Immature natural killer cell (primary cell): ENCODE measurements at places on chromosomes 1 and 21. TPM values are rescaled to one million over a fixed set of nuclear protein-coding genes. Genes with fewer than 3 reads are reported as not detected.
A peak's percentile ranks its signal among the peaks of the same experiment; 100 is the strongest.

DNA sequence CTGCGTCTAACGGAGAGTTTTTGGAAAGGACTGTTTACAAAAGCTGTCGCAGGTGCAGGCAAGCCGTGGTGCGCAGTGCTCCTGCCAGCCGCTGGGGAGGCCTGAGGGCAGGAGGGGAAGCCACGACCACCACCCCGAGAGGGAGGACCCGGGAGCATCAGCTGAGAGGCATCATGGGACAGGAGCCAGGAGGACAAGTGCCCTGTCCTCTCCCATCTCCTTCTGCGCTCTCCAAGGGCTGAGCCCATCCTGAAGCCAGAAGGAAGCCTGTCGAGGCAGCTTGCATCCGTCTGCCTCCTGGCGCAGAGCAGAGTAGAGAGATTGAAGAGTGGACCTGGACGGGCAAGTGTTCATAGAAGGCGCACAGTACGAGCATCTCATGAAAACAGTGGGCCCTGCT, 310.9 kb downstream of the KIF26B start:
- H3K4me3 ChIP-seq: no peak overlapping the region
- no peaks in the 10 kb centered on the region for H3K36me3 ChIP-seq
- no peak overlapping the region for H3K27ac ChIP-seq
- H3K4me1 ChIP-seq: no peaks in the 10 kb centered on the region
- no peak for DNase-seq

GRCh38 chr1:202200112-202200548, 6.5 kb downstream of the LGR6 start:
- no peaks in the 10 kb centered on the region for H3K4me1 ChIP-seq
- no peak overlapping the region for H3K4me3 ChIP-seq
- no peak for DNase-seq
- peaks cover 17% of the 10 kb centered on the region for H3K27me3 ChIP-seq
- peaks cover 2% of the 10 kb centered on the region for H3K36me3 ChIP-seq
- peak overlapping the region; percentile 91 for H3K27ac ChIP-seq

DNA sequence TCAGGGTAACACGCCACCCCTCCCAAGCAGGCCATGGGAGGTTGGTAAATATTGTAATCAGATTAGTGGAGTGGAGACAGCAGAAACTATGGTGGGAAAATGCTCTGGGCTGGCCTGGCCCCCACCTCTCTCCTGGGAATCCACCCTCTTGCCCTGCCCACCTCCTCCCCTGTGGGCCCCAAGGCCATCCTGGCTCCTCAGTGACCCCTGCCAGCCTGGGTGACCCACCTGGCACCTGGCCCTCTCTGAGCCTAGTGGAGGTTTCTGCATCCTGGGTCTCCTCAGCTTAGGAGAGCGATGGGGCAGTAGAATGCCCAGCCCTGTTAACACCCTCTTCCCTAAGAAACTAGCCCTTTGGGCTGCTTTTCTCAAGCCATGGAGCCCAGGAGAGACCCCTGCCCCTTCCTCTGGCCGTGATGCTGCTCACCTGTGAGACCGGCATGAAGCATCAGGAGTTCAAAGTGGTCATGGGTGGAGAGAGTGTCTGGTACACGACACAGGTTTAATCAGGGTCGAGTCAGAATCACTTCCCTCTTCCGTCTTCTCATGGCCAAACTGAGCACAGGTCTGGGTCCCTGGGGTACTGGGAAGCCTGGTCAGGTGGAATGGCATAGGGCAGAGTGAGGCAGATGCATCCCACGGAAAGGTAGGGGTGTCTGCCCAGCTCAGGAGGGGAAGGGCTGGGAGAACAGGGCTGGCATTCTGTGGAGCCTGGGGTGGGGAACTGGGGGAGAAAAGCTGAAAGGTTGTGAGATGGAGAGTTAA, 10.7 kb upstream of the DMBX1 start:
- no peaks in the 10 kb centered on the region for H3K36me3 ChIP-seq
- H3K27ac ChIP-seq: no peak overlapping the region
- H3K4me3 ChIP-seq: no peak overlapping the region
- DNase-seq: no peak

DNA sequence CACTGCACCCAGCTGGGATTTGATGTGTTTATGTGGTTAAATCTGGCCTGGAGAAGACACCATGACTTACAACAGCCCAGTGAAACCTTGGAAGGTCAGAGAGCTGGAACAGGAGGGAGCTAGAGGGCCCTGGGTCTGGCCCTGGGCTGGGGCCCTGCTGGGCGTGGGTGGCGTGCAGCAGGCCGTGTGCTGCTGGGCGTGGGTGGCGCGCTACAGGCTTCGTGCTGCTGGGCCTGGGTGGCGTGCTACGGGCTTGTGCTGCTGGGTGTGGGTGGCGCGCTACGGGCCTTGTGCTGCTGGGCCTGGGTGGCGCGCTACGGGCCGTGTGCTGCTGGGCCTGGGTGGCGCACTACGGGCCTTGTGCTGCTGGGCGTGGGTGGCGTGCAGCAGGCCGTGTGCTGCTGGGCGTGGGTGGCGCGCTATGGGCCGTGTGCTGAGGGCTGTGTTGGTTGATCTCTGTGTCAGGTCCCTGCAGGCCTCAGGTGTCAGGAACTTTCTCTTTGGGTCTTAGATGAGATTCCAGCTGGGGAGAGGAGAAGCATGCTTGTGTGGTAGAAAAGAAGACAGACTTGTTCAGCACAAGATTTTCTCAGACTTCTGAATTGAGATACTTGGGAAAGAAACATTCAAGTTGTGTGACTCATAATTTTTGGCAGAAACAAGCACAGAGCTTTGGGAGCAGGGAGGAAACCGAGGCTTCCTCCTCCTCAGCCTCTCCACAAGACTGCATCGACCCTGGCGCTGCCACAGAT, 66.0 kb downstream of the COL18A1 start:
- no peak for DNase-seq
- no peaks in the 10 kb centered on the region for H3K4me1 ChIP-seq
- no peak overlapping the region for H3K27ac ChIP-seq
- peaks cover 2% of the 10 kb centered on the region for H3K27me3 ChIP-seq

GRCh38 chr1:184407816-184408510, 21.1 kb downstream of the C1orf21 start:
- DNase-seq: no peak
- H3K27ac ChIP-seq: peak overlapping the region; percentile 60
- peaks cover 78% of the 10 kb centered on the region for H3K4me1 ChIP-seq
- no peaks in the 10 kb centered on the region for H3K36me3 ChIP-seq
- no peak overlapping the region for H3K4me3 ChIP-seq

DNA sequence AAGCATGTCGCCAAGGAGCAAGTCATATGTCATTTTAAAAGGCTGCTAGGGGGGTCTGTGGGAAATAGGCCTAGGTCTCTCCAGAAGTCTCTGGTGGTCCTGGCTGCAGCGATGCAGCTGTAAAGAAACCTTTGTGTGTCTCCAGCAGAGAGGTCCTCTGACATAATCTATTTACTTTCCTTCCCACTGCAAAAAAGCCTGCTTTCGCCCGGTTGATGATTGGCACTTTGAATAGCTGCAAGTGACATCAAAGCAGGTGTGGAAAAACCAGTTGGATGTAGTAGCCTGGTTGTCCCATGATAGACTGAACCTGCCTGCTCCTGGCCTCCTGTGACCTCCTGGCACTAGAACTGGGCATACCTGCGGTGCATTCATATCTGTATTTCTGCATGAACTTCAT, 13.8 kb downstream of the RASSF5 start:
- no peaks in the 10 kb centered on the region for H3K27me3 ChIP-seq
- H3K36me3 ChIP-seq: no peaks in the 10 kb centered on the region
- DNase-seq: no peak
- no peak overlapping the region for H3K27ac ChIP-seq
- H3K4me3 ChIP-seq: no peak overlapping the region
- no peaks in the 10 kb centered on the region for H3K4me1 ChIP-seq

HEYL gene
- polyA plus RNA-seq: not detected

- H3K36me3 ChIP-seq: no peaks in the 10 kb centered on the region
- no peak overlapping the region for H3K27ac ChIP-seq
- no peak overlapping the region for H3K4me3 ChIP-seq
Measured at GRCh38 chr1:79588719-79589118, 582.2 kb upstream of the ADGRL4 start.

GPA33 gene
- polyA plus RNA-seq: 6.7 TPM

NUDT4B gene
- 6.5 TPM for polyA plus RNA-seq

GRCh38 chr1:186194107-186194756, 180.8 kb downstream of the TPR start:
- no peak overlapping the region for H3K27ac ChIP-seq
- no peaks in the 10 kb centered on the region for H3K36me3 ChIP-seq
- peaks cover 2% of the 10 kb centered on the region for H3K27me3 ChIP-seq
- DNase-seq: no peak
- H3K4me3 ChIP-seq: no peak overlapping the region
- no peaks in the 10 kb centered on the region for H3K4me1 ChIP-seq

DNA sequence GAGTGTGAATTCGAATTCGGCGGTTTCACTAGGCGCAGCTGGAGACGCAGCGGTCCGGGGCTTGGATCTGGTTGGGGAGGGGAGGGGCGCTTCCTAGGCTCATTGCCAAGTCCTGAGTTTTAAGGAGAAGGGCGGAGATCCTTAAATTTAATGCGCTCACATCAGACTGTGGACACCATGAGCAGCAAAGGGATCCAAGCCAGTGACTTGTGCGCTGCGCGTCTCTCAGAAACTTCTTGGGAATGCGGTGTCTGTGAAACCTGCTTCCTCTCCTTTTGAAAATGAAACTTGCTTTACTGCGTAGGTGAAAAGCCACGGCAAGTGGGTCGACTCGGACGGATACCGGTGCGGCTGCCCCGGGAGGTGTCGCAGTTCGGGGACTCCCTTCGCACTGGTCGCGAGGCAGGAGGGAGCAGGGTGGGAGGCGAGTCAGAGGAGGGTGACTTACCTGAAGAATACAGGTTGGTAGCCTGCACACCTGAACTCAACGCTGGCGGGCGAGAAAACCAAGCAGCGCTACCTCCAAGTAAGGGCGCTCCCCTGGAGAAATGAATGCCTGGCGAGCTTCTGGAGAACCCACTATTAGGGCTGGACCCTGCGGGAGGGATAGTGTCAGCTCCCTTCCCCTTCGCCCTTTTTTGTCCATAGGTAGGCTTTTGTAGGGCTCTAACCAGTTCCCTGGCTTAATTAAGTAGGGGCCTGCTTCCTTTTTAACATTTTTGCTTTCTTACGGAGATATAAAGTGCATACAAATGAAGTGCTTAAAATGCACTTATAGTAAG, 992 bp downstream of the TENT5C start:
- H3K4me1 ChIP-seq: peaks cover 59% of the 10 kb centered on the region
- peak overlapping the region; percentile 99 for H3K27ac ChIP-seq
- peak; percentile 82 for DNase-seq
- peaks cover 32% of the 10 kb centered on the region for H3K27me3 ChIP-seq
- peak overlapping the region; percentile 98 for H3K4me3 ChIP-seq

OPRD1 gene
- not detected for polyA plus RNA-seq

DNA sequence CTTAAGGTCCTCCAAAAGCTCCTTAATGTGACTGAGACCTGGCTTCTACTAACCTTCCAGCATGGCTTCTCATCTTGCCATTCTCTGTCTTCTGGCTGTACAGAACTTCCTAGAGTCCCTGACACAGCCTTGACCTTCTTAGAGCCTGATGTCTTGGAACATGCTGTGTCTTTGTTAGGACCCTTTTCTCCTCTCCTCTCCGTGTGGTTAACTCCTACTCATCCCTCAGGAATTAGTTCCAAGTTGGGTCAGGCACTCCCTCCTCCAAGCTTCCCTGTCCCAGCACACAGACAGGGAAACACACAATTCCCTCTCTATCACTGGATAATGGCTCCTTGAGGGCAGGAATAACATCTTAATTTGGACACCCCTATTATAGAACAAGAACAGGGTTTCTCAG, 275.4 kb upstream of the USP24 start:
- no peaks in the 10 kb centered on the region for H3K36me3 ChIP-seq
- peaks cover 3% of the 10 kb centered on the region for H3K27me3 ChIP-seq
- no peaks in the 10 kb centered on the region for H3K4me1 ChIP-seq
- H3K27ac ChIP-seq: no peak overlapping the region

OR10J1 gene
- polyA plus RNA-seq: not detected

C4BPB gene
- polyA plus RNA-seq: not detected

SLC22A15 gene
- 0.38 TPM for polyA plus RNA-seq

- H3K36me3 ChIP-seq: peaks cover 7% of the 10 kb centered on the region
- peaks cover 3% of the 10 kb centered on the region for H3K4me1 ChIP-seq
- no peak overlapping the region for H3K4me3 ChIP-seq
- DNase-seq: no peak
Measured at GRCh38 chr1:159869607-159870006, 7.2 kb upstream of the VSIG8 start.

DNA sequence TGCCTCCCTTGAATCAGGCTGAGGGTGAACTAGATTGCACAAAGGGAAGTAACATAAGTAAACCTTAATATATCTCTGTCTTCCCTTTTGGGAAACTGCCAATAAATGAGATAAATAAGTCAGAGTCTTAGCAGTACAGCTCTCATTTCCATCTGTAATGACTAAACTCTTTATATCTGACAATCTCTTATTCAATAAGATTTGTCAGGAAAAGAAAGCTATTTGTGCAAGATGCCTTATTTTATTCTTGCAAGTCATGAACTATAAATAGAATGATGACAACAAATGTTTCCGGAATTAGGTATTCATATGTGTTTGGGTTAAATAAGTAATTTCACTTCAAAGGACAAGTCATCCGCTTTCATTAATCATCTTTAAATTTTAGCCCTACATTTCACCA, 229.2 kb downstream of the PTGER3 start:
- no peak for DNase-seq
- H3K4me3 ChIP-seq: no peak overlapping the region
- no peaks in the 10 kb centered on the region for H3K4me1 ChIP-seq
- H3K27me3 ChIP-seq: peaks cover 1% of the 10 kb centered on the region

ADAMTS5 gene
- not detected for polyA plus RNA-seq

GRCh38 chr1:240107058-240107684, 15.5 kb downstream of the FMN2 start:
- H3K27ac ChIP-seq: no peak overlapping the region
- H3K4me3 ChIP-seq: no peak overlapping the region
- DNase-seq: no peak
- H3K27me3 ChIP-seq: peaks cover 5% of the 10 kb centered on the region
- no peaks in the 10 kb centered on the region for H3K4me1 ChIP-seq

- no peaks in the 10 kb centered on the region for H3K36me3 ChIP-seq
- DNase-seq: no peak
- H3K4me3 ChIP-seq: no peak overlapping the region
- H3K27ac ChIP-seq: no peak overlapping the region
Measured at GRCh38 chr1:111731956-111732355, 7.2 kb downstream of the INKA2 start.

GRCh38 chr1:29706936-29707335, 470.6 kb downstream of the PTPRU start:
- H3K4me1 ChIP-seq: no peaks in the 10 kb centered on the region
- H3K27me3 ChIP-seq: peaks cover 3% of the 10 kb centered on the region
- no peaks in the 10 kb centered on the region for H3K36me3 ChIP-seq
- no peak for DNase-seq

DNA sequence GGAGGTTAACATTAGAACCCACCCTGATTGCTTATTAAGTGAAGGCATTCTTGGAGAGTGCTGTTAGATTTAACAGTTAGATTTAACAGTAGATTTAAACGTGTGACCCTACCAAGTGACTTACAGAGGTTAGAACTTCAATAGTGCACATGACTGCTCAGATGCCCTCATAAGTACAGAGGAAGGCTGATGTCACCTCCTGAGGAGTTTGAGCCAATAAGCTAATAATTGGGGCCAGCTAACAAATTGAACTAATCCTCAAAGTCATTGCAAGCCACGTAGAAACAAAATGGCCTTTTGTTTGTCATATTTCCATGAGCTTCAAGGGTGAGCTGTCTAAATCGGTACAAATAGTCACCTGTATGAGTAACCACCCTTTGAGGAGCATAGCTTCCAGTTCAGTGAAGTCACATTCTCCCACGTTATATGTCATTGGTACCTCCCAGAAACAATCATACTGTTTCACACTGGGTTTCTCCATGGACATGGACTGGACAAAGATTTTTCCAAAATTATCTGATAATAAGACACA, 11.7 kb downstream of the AVPR1B start:
- H3K27ac ChIP-seq: no peak overlapping the region
- no peak overlapping the region for H3K4me3 ChIP-seq
- no peaks in the 10 kb centered on the region for H3K4me1 ChIP-seq
- H3K27me3 ChIP-seq: peaks cover 2% of the 10 kb centered on the region
- no peaks in the 10 kb centered on the region for H3K36me3 ChIP-seq
